ENCODE measurements at places on chromosomes 12 and 14. TPM values are rescaled to one million over a fixed set of nuclear protein-coding genes. Genes with fewer than 3 reads are reported as not detected.

- DNase-seq: peak; percentile 56
These were observed 28.5 kb downstream of the TMCC3 start for GRCh38 chr12:94621662-94622359.

- DNase-seq: no peak
These were observed 4.6 kb upstream of the HIP1R start for GRCh38 chr12:122830517-122831214.

The CHGA gene
- total RNA-seq: not detected

The CTSG gene
- total RNA-seq: not detected

DNA sequence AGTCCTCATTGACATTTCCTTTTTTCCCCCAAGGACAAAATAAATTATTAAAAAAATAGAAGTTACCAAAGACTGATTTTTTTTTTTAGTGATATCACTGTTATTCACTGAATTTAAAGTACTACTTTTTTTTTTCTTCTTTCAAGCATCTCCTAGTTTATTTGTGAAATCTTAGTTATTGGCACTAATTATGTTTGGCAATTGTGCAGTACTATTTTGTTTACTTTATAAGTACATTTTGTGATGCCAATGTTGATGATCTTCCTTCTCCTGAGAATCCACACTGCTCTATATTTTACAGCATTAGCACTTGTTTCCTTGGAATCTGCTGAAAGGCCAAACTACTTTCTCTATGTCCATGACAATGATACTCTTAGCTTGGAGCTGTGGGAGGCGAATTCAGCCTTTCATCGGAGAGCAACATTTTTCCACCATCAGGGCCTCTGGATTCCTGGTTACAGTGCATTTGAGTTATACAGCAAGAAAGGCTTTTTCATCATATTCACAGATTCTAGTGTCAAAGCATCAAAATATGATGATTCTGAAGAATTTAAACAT is 123.8 kb upstream of the PTPRQ start:
- no peak for DNase-seq

GRCh38 chr12:82481954-82482353 is 123.6 kb downstream of the METTL25 start:
- no peak for DNase-seq

GRCh38 chr12:32181498-32182175 is 75.0 kb downstream of the BICD1 start:
- DNase-seq: no peak

DNA sequence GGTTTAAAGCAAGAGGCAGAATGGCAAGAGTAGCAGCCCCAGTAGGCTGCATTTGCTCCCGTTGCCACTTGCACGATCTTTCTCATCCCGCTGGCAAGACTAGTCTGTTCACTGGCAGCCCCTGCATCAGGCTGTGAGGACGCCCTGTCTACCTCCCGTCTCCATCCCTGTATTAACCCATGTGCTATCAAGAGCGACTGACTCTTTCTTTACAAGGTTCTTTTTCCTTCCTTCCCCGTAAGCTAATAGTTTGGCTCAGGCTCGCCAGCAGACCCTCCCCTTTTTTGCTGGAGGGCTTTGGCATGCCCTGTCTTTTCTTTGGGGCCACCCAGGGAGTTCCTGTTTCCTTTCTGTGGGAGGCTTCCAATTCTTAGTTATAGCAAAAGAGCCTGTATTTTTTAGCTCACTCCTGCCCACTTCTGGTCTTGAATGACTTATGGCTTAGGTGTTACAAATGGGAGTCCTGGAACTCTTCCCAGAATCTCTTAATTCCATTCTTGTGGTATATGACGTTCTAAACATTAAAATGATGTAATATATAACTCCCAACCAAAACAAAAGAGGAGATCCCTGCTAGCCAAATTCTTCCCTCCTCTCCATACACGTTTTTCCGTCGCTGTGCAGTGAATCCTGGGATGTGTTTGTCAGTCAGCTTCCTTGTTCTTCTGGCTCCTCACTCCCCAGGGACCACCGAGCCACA is 149.0 kb downstream of the PRKCH start:
- DNase-seq: no peak

DNA sequence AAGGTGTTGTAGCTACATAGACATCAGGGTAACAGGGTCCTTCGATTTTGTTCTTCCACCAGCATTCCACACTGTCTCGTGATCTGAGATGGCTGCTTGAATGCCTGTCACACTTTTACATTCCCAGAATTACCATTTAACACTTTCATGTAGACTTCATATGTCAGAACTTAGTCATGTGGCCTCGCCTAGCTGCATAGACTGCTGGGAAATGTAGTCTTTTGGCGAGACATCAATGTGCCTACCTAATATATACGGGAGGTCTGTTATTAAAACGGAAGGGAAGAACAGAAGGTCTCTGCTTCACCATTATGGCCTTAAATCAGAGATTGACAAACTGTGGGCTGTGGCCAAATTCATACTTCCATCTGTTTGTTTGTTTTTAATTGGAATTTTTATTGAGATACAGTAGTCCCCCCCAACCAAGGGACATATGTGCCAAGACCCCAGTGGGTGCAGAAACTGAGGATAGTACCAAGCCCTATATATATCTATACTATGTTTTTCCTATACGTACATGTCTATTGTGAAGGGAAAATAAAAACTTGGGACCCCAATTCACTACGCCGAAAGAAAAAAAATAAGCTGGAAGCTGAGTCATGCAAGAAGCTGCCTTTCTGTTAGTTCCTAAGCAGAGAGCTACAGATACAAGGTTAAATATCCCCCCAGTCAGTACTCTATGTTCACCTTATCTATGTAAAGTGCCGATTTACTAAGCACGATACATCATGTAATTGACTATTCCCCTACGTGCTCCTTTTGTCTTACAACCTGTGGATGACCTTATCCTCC is 11.3 kb upstream of the HRK start:
- no peak for DNase-seq

The MYO1A gene
- total RNA-seq: 1.3 TPM

The RNU4-1 gene
- 829 TPM for total RNA-seq
